ENCODE measurements at places on chromosomes 16 and 17. TPM values are rescaled to one million over a fixed set of nuclear protein-coding genes. Genes with fewer than 3 reads are reported as not detected.

- DNase-seq = no peak
Observed at GRCh38 chr16:73347500-73348375, 299.8 kb upstream of the ZFHX3 start.

NUDT7 gene
- 15.3 TPM for total RNA-seq

- no peak for DNase-seq
Observed at GRCh38 chr16:58333985-58334384, 39.2 kb upstream of the PRSS54 start.

GRCh38 chr16:68377667-68378393 lies 67.0 kb downstream of the PRMT7 start:
- DNase-seq = no peak

BCAS3 gene
- 20.2 TPM for total RNA-seq

DNA sequence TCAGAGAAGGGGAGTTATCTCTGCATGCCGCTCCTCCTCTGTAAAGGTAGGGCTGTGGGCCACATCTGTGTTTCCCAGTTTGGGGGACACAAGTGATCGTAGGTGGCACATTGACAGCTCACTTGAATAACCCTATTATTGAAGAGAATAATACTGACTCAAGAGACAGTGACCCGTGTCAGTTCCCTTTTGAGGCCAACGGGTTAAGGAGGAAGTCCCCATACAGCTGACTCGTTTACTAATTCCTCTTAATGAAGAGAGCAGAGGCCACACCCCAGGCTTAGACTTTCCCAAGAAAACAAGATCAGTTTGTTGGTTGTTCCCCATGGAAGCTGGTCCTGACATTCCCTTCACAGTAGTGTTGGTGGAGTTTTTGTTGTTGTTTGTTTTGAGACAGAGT lies 33.0 kb downstream of the IL4R start:
- DNase-seq = no peak

GRCh38 chr17:17445925-17446665 lies 30.7 kb upstream of the MED9 start:
- no peak for DNase-seq

CAPN15 gene
- total RNA-seq = 98.8 TPM

PTX4 gene
- total RNA-seq = not detected

- no peak for DNase-seq
Observed at GRCh38 chr16:48479955-48480354, 94.7 kb upstream of the SIAH1 start.

ACSM2A gene
- total RNA-seq = not detected

DNA sequence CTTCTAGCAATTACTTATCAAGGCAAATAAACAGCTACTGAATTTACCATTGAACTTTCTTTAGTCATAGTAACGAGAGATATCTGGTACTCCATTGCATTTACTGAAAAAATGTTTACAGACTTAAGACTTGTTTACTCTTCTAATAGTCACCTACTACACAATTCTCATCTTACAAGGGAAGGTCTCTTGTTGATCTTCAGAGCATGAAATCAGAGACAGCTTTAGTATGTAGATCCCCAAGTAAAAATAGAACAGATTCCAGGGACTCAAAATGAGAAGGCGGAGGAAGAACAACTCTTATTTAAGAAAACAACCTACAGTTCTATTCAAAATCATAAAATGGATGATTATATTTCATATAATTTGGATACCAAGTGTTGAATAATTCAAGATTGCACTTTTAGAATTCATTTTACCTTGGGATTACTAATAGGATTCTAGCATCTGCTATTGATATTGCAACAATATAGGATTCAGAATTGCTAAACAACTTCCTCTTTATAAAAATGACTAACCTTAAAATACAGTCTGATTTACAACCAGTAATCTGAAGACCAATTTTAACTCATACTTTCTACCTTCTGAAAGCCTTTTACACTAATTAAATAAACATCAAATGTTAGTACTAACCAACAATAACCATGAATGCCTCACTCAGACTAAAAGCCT lies 20.8 kb downstream of the UBE2G1 start:
- DNase-seq = no peak

GRCh38 chr17:12665263-12666210 lies at the start of gene MYOCD:
TSS of gene MYOCD (plus strand) at chr17:12665890. CDS start at chr17:12666189, 299 bp downstream.
- DNase-seq = peak; percentile 41

- no peak for DNase-seq
Observed at GRCh38 chr16:57592591-57593003, 35.8 kb upstream of the ADGRG1 start.

LGALS9C gene
- 47.7 TPM for total RNA-seq

ABCC11 gene
- total RNA-seq = 0.61 TPM

DNA sequence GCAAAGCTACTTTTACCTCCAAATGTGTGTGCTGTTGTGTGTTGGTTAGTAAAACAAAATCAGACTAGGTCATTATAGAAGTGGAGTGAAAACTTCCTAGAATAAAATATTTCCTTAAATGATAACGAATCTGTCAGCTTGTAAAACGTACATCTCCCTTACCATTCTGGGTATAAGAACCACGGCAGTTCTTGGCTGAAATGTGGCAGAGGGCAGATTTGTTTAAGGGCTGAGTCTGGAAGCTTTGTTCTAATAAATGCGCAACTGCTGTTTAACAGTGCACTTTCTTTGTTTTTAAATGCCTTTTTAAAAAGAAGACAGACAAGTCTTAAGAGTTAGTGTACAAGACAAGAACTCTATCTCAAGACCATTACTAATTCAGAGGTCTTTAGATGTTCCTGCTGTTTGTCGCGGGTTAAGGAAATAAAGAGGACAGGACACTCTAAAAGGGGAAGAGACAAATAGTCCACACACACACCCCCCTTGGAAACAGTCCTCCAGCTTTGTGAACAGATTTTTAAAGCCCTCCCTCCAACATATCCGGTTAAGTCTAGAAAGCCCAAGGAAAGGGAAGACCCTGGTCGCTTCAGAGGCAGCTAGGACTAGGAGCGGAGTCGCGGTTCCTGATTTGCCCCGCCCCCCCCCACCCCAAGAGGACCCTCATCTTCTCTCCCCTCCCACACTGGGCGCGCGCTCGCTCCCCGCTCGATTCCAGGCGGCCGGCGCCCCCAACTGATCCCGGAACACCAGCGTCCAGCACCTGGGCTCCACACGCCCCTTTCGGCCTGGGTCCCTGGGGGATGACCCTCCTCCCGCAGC lies 658 bp downstream of the SYNRG start:
- DNase-seq = no peak

DNA sequence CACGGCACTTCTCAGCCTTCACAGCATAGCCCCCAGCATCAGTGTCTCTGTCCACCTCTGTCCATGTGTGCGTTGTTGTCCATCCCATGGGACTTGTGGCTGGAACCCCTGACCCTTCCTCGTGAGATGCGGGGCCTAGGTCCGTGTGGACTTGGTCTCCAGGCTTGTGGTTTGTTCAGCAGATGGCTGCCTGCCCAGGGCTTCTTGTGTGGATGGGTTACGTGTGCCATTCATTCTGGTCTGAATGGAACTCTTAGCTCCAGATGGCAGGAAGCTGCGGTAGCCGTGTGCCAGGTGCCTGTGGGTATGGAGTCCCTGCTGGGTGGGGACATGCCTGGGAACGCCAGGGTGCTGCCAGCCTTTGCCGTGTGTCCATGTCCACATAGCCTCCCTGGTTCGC lies 31.7 kb upstream of the NUDT16L1 start:
- no peak for DNase-seq

DNA sequence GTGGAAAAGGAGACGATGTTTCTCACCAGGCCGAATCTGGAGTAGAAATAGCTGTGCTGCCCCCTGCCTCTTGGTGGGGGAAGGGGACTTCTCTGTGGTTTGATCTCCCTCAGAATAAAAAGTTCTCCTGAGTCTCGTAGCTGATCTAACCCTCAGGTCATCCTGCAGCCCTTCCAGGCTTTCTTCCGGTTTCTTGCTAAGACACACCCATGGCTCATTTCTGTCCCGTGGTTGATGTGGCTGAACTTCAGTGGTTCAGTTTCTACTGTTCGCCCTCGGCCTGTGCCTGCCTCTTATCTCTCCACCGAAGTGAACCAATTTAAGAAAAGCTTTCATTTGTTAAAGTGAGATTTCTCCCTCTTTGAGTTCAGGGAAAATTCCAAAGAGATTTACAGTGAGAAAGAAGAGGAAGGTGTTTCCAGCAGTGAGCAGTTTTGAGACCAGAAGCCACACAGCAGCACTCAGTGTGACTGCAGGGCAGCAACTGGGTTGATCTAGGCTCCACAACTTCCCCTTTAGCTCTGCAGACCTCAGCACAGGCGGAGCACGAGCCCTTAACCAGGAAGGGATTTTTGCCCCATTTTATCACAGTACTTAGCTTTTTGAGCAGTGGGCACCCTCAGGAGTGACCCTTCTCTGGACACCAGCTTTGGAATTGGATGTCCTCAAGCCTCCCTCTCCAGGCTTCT lies 34.9 kb upstream of the CACNG5 start:
- DNase-seq = no peak

DNA sequence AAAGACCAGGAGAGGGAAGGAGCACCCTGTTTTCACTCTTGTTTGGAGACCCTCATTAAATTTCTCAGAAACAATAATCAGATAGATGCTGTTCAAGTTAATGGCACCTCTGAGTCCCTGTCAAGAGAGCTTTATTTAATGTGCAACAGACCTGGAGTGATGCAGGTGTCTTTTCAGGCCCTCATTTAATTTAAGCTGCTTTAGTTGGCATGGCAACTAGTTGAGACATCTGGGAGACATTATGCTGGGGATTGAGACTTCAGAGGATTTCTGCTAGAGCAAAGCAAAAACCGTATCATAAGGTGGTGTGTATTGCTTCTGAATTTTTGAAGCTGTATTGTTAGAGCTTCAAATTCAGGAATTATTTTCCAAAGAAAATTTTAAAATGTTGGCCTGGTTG lies 108.5 kb downstream of the NLK start:
- DNase-seq = no peak

GRCh38 chr17:35065880-35066279 lies 2.4 kb upstream of the RFFL start:
- no peak for DNase-seq

KRTAP4-3 gene
- not detected for total RNA-seq

GRCh38 chr17:79045842-79046196 lies 21.9 kb downstream of the C1QTNF1 start:
- peak; percentile 45 for DNase-seq

- no peak for DNase-seq
Observed at GRCh38 chr16:85677383-85677967, 11.3 kb downstream of the GINS2 start.

GRCh38 chr17:45974916-45975630 lies 24.0 kb upstream of the STH start:
- DNase-seq = no peak

MSLN gene
- 6.4 TPM for total RNA-seq

TBKBP1 gene
- 1.5 TPM for total RNA-seq

DNA sequence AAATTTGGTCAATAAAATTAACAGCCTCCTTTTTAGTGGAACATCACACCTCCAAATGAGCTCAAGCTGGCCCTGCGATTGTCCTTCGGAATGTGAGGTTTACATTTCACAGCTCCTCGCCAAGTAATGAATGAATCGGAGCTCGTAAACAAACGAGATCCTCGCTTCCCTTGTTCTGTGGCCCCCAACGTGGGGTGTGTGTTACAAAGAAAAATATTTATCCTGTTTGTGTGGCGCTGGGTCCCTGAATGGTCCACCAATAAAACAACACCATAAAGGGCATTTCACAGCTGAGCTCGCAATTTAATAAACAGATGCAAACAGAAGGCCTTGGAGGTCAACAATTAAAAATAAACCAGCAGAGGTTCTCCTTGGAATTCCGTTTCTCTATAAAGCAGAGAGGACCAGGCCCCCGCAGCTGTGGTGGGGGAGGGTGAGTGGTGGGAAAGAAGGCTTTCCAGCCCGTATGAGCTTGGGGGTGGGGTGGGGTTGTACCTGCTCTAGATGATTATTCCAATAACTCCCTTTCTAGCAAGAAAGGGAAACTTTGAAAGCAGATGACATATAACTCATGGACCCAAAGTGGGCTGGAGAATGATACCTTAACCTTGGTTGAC lies 393.9 kb upstream of the SALL1 start:
- DNase-seq = no peak

GRCh38 chr16:87114832-87115231 lies 202.4 kb downstream of the C16orf95 start:
- no peak for DNase-seq

GRCh38 chr16:82782715-82783251 lies 156.0 kb downstream of the CDH13 start:
- peak; percentile 82 for DNase-seq

DNA sequence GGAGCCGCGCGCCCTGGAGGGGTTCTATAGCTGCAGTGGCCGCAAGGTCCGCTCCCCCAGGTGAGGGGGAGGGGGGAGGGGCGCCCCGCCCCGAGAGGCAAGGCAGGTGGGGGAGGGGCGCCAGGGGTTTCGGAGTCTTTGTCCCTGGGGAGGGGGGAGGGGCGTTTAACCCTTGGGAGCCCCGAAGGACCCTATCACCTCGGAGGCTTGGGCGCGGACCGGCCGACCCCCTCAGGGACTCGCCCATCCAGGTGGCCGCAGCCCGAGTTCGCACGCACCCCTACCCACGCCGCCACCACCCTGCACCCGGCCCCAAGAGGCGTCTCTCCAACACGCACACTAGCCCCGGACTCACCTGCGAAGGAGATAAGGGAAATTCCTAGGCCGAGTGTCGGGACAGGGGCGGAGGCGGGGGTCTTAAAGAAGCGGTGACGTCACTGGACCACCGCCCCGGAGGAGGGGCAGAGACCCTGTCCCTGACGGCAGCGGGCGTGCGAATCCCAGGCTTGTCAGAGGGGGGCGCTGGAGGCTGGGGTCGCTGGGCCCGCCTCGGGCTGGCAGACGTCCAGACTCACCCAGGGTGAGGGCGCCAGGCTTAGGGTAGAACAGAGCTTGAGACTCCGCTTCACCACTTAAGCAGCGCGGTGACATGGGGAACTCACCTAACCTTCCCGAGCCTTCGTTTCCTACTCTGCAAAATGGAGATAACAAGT lies at the start of gene CLDN6:
Gene CLDN6, minus strand, starts transcription at position 390 of the 713 bp plus-strand sequence. CDS start 2,162 bp downstream, outside the sequence.
- DNase-seq = peak; percentile 51

SUZ12 gene
- total RNA-seq = 23.0 TPM

GRCh38 chr17:48236681-48237134 lies 129.1 kb downstream of the SNX11 start:
- no peak for DNase-seq

- no peak for DNase-seq
Observed at GRCh38 chr17:71625330-71625729, 495.5 kb upstream of the SOX9 start.

DNA sequence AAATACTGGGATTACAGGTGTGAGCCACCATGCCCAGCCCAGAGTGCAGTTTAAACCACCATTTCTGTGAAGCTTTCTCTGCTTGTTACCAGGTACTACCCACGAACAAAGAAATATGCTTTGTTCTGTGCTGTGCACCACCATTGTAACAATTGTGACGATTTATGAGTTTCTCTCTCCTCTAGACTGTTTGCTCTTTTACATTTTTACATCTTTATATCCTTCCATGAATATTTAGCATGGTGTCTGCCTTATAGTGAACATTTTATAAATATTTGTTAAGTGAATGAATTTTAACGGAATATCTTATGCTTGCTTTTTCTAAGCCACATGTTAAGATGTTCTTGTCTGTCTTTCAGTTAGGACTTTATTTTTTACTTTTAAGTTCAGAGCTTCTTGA lies 60.3 kb downstream of the OMG start:
- no peak for DNase-seq

DNA sequence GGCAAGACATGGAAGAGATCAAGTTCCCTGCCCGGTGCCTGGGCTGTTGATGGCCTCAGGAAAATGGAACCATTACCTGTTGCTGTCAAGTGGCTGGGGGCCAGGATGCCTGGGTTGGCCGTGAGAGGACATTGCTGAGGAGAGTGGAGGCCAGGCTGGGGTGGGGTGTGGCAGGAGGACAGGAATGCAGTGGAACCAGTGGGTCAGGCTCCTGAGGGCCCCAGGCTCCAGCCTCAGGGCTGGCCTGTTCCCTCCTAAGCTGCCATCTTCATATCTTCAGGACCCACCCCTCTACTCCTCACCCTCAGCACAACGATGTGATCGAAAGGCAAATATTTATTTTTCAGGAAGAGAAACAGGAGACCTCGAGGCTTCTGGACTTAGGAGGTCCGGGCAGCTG lies 8.5 kb upstream of the YPEL3 start:
- DNase-seq = no peak
